ENCODE measurements at places on chromosomes 7 and 10.

DNA sequence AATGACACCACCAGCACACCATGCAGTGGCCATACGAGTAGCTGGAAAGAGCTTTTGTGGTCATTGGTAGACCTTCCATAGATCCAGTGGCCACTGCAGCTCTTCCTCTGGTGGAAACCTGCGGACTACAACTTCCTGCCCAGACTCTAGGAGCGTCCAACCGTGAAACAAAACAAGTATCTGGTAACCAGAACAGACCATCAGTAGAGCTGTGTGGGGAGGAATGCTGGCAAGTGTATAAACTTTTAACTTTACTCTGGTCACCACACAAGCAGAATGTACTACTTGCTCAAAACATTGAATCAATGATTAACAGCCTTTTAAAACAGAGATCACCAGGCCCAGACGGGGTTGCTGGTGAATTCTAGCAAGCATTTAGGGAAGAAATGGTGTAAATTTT lies 154.7 kb upstream of the DGKB start:
- no peak for DNase-seq

- DNase-seq = no peak
These were observed 24.6 kb upstream of the ITGA8 start for GRCh38 chr10:15744217-15744865.

DNA sequence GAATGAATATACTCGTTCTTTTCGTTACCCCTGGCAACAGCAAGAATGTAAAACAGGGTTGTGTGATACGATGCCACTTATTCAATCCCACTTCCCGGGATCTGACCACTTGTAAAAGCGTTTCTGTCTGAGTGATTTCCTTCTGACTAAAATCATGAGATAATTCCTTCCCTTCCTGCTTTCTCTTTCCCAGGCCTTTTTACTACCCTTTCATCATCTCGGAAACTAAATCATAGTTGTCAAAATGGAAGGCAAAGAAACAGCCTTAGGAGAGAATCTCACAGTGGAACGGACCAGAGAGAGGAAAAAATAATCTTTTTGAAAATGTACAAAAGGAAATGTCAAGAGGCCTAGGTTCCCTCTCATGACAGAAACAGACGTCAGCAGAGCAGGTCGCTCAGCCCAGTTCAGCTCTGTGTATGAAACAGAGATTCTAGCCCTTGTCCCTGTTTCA lies 29.8 kb downstream of the DIP2C start:
- no peak for DNase-seq

DNA sequence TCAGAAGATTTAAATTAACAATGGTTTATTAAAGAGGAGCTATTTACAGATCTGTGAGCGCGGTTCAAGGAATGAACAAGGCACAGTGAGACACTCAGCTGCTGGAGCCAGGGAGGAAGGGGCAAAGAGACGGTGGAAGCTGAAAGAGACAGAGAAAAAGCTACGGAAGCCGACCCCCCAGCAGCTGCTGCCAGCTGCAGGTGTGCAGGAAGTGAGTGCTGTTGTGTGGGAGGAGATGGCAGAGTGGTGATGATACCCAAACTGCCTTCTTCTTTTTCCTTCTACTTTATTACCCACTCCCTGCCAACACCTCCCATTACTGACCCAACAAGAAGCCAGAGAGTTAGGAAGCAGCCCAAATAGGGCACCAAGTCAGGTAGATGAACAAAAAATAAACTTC lies 41.9 kb upstream of the MBL2 start:
- DNase-seq = no peak

DNA sequence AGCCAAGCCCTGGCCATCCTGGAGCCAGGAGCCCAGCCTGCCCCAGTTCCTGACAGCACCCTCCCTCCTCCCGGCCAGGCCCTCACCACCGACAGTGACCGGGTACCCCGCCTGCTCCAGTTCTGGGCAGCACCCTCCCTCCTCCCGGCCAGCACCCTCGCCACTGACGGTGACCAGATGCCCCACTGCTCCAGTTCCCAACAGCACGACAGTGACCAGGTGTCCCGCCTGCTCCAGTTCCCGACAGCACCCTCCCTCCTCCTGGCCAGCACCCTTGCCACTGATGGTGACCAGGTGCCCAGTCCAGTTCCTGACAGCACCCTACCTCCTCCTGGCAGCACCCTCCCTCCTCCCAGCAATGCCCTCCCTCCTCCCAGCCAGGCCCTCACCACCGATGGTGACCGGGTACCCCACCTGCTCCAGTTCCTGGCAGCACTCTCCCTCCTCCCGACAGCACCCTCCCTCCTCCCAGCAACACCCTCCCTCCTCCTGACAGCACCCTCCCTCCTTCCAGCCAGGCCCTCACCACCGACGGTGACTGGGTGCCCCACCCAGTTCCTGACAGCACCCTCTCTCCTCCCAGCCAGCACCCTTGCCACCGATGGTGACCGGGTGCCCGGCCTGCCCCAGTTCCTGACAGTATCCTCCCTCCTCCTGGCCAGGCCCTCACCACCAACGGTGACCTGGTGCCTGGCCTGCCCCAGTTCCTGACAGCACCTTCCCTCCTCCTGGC lies 40.3 kb downstream of the VIPR2 start:
- no peak for DNase-seq

DNA sequence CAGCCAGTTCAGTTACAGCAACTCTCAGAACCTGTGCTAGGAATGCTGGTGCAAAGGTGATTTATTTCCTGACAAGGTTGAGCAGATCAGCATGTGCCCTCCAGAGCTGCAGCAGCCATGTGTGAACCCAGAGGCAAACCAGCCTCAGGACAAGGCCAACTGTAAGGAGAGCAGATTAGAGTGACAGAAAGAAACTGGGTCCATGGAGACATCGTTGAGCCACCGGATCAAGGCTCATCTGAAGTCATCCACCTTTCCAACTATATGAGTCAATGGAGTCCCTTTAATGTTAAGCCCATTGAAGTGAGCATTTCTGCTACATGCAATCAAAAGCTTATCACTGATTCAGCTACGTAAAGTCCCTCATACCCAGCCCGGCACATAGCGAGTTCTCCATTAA lies 26.4 kb downstream of the KCNMA1 start:
- DNase-seq = no peak

- no peak for DNase-seq
These were observed 49.4 kb upstream of the CTBP2 start for GRCh38 chr10:125209591-125210355.

DNA sequence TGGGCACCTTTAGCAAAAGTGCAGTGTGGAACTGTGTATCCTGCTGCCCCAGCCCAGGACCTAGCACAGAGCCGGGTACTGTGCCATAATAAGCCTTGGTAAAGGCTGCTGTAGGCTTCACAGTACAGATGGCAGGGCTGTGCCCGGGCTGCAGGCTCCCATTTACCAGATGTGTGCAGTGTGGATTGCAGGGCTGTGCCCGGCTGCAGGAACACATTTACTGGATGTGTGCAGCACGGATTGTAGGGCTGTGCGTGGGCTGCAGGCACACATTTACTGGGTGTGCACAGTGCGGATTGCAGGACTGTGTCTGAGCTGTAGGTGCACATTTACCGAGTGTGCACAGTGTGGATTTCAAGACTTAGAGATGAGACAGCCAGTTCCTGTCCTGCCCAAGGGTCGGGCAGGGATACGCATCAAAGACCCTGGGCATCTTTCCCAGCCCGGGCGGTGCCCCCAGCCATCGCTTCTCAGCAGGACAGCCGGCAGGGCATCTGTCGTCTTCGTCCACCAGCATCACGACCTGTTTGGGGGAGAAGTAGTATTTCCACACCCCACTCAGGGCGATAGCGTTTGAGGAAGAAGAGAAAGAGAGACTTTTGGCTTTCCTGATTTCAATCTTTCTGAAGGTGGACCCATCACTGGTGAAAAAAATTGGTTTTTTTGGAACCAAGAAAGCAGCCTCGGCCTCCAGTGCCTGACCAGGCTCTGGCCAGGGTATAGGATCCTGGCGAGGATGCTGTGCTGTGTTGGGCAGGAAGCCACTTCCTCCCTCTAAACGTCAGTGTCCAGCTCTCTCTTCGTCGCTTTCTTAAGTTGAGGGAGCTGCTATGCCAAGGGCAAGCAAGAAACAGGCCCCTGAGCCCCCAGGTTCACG lies 180.8 kb downstream of the CUX1 start:
- DNase-seq = no peak

- DNase-seq = no peak
These were observed 9.2 kb downstream of the IKZF5 start for GRCh38 chr10:122999347-122999746.

DNA sequence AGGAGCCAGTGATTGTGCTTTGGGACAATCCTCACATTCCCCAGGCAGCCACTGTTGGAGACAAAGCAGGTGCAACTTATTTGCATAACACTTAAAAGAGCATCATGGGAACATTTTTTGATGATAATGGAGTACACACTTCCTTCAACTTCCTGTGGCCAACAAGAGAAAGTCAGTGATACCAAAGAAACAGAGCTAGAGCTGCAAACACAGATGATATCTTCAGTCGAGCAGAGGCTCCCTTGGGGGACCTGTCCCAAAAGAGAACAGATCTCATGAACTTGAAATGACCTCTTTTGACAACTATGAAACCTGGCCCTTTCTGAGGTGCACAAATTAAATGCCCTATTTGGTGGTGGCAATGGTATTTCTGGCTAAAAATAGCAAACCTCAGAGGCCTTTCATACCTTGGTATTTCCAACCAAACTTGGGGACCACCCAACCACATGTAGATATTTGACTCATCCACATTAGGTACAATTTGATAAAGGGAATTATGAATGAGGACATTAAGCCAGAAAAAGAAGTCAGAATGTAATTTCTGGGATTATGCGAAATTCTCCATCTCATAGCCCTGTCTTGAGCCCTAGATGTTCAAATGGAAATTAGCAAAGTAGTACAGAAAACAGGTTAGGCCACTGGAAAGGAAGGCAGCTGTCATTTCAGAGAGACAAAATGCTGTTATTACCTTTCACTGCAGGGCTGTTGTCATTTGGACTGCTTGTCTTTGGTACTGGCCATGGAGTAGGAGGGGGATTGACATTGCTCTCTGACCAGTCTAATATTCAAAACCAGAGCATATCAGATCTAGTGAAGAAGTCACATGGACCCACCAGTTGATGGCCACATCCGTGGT lies 146.2 kb downstream of the ICA1 start:
- no peak for DNase-seq

DNA sequence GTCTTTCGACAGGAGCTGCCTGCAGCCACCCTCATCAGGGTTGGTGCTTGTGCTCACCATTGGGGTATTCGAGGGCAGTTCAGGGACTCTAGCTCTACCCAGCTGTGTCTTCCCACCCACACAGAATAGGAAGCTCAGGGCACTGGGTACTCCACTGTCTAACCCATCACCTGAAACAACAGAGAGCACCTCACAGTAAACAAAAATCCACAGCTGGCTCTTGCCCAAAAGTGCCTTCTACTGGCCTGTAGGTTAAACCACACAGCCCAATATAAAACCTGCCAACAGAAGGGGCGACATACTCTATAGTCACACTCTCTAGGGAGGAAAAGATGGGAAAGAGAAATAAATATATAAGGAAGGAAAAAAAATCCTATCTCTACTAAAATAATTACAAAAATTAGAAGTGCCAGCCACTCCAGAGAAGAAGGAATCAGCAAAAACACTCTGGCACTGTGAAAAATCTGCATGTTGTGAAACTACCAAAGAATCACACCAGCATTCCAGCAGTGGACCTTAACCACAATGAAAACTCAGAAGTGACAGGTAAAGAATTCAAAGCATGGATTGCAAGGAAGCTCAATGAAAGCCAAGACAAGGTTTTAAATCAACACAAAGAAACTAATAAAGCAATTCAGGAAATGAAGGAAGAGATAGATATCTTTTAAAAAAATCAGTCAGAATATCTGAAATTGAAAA lies 110.0 kb downstream of the HGF start:
- DNase-seq = no peak

DNA sequence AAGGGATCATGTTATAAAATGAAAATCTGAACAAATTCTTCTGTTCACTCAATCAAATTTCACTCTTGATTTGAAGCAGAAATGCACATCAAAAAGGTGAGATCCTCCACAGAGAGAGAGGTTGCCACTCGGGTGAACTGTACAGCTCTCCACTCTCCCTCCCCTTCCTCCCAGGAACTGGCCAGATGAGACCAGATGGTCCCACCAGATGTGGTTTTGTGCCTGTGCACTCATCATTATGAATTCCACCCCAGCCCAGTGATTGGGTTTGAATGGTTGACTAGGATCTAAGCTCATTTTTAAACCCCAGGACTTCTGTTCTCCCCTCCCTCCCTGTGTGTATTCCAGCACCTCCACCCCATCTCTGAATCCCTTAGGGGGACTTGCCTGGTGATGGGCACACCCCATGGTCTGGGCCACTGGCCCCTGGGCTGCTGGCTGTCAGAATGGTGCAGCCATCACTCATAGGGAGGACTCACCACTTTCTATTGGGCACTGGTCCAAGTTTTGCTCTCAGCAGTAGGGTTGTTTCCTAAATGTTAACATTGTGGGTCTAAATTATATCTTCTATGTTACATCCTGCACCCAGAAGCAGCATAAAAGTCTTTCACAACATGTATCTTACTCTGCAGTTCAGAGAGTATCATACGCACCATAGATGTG lies 393.1 kb downstream of the TNS3 start:
- DNase-seq = no peak

GRCh38 chr10:123870260-123870659 lies 21.3 kb downstream of the CPXM2 start:
- no peak for DNase-seq

DNA sequence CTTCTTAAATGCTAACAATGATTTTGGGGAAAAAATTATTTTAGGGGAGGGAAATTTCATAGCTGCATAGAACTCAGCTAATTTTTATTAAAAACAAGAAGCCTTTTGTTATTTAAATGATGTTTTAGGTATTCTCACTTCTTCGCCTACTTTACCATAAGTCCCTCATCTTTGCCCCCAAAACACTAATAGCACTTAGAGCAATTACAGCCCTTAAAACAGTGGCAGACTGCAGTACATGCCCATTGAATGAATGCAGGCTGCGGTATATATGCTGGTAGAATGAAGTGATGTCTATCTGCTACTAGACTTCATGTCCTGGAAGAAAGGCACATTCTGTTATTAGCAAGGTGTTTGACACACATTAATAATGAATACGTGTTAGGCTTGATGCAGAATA lies 2.9 kb upstream of the SPAG6 start:
- DNase-seq = no peak

- DNase-seq = no peak
These were observed 55.3 kb downstream of the CPVL start for GRCh38 chr7:29090836-29091601.

DNA sequence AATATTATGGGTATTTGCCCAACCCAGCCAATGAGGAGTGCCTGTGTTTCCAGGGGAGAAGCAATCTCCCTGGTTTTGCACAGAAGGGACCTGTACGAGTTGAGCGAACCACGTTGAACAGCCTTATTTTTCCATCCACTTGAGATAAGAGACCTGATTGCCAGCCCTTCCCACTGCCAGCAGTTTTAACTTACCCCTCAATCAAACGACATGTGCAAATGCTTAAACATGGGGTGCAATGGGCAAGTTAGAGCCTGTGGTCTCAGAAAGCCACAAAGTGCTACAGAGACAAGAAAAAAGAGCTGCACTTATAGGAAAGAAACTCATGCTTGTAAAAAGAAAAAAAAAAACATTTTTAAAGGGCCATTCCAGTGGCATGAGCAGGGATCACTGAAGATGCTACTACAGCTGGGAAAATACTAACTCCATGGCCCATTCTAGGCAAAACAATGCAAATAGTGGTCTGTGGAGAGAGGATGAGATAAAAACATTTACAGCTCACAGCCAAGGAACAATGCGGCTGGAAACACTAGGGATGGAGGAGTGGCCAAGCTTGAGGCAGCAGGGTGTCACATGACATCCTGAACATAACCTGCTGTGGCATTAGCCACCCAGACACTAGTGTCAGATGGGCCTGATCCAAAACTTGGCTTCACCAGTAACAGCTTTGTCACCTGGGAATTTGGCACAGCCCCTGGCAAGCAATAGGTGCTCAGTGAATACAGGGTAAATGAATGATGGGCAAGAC lies 162.8 kb downstream of the ELMO1 start:
- no peak for DNase-seq

- no peak for DNase-seq
These were observed 67.6 kb upstream of the GATA3 start for GRCh38 chr10:7986851-7987250.
